Activated T-cell treated with anti-CD3 and anti-CD28 coated beads, Interleukin-2, amount 50 U/mL, for 72 hours (primary cell): ENCODE measurements at places on chromosomes 3 and 15. TPM values are rescaled to one million over a fixed set of nuclear protein-coding genes. Genes with fewer than 3 reads are reported as not detected.

DNA sequence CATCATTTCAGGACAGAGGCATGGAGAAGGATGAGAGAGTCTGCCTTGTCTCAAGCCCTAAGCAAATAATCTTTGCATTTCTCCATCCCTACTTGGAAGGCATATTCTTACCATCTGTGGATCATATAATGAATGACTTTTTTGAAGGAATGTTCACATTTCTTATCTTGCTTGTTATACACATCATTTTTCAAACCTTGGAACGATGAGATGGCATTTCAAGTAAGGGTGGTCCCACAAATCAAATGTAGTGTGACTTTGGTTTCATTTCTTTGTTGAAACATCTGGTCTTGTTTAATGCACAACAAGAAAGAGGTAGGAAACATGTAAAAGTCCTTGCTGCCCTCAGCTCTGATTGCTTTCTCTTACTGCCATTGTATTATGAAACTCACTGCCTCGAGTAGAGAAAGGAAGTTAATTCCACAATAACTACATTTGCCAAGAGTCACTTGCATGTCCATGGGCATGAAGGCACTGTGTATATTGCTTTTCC, 32.1 kb downstream of the RBMS3 start:
- DNase-seq = no peak

DNA sequence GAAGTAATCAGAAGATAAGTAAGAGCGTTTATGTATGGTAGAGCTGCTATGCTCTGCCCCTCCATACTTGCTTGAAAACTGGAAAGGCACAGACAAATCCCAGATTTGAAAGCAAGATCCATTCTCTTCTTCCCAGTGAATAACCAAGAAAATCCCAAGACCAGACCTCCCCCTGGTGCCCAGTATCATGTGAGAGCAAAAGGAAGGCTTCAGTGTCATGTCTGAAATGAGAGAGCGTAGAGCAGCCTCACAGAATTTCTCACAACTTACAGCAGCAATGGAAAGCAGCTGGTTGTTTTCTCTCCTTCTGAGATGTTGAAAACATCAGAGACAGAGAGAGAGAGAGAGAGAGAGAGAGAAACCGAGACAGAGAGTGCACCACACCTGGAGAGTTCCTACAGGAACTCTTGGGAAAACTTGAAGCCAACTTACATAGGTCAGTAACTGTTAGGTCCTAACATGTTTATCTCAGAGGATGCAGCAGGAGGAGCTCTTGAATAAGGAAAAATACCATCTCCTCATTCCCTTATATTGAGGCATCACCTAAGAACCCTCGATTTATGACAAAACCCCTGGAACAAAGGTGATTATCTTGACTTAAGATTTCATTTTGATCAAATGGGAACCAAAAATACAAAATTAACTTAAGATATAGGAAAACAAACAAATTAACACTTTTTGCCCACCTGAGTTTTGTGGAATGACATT, 273.3 kb downstream of the NSUN3 start:
- no peak for DNase-seq

DNA sequence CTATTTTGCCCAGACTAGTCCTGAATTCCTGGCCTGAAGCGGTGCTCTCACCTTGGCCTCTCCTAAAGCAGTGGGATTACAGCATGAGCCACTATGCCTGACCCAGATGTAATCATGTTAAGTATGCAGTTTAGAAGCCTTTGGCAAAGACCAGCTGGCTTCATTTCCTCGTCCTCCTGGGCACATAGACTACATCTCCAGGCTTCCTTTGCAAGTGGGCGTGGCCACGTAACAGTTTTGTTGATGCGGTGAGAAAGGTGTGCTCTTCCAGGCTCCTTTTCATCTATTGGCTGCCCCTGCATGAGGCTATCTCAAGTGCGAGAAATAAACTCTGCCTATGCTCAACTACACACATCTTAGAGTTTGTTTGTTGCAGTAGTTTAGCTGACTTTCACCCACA, 13.0 kb downstream of the SV2B start:
- DNase-seq = no peak

GRCh38 chr15:94509259-94509658, 277.9 kb downstream of the MCTP2 start:
- no peak for DNase-seq

DNA sequence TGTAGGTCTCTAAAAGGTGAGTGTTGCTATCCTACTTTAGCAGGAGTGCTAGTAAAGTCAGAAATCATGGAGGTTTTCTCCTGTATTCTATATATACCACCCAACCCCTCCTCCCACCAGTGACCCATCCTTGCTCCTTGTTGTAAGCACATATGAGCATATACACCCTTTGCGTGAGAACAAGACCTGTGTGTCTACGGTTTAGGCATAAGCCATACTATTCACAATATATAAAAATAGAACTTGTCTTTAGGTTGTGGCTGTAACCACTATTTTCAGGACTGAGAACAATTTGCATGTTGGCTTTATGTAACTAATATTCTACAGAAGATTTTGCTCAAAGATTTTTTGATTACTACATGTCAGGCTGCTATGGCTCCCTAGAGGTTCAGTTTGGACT, 59.1 kb upstream of the TOP2B start:
- no peak for DNase-seq

Gene IMPG2
- total RNA-seq = 0.82 TPM

Gene PP2D1
- total RNA-seq = not detected

Gene KNL1
- 34.1 TPM for total RNA-seq

- DNase-seq = no peak
Measured at GRCh38 chr3:143998266-143998665, 26.6 kb downstream of the DIPK2A start.

Gene SEMA3F
- not detected for total RNA-seq

GRCh38 chr3:24764236-24764915, 269.7 kb upstream of the THRB start:
- no peak for DNase-seq

DNA sequence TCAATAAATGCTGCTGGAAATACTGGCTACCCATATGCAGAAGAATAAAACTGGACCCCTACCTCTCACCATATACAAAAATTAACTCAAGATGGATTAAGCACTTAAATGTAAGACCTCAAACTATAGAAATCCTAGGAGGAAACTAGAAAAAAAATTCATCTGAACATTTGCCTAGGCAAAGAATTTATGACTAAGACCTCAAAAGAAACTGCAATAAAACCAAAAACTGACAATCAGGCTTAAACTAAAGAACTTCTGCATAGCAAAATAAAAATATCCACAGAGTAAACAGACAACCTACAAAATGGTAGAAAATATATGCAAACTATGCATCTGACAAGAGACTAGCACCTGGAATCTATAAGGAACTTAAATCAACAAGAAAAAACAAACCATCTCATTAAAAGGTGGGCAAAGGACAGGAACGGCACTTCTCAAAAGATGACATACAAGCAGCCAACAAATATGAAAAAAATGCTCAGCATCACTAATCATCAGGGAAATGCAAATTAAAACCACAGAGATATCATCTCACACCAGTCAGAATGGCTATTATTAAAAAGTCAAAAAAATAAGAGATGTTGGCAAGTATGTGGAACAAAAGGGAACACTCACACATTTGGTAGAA, 47.0 kb downstream of the MYO9A start:
- DNase-seq = no peak

Gene CLRN1
- not detected for total RNA-seq

GRCh38 chr15:64532521-64533315, 72.3 kb downstream of the ZNF609 start:
- peak; percentile 11 for DNase-seq

Gene TJP1
- 0.16 TPM for total RNA-seq

DNA sequence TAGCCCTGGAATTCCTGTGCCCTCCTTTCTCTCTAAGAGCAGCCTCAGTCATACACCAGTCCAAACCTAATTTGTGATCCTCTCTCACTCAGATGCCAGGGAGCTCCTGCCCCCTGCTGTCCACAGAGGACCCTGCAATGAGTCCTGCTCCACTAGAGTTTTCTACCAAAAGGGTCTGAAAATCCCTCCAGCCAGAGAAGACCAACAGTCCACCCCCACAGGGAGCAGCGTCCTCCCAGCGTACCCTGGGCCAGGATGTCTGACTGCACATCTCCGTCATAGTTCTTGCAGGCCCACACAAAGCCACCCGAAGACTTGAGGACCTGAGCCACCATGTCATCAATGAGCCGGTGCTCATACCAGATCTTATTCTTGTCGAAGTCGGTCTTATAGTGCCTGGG, 15.4 kb downstream of the IDH2 start:
- peak; percentile 66 for DNase-seq

- no peak for DNase-seq
Measured at GRCh38 chr3:186516646-186517045, 27.5 kb downstream of the CRYGS start.

Gene MKRN3
- total RNA-seq = 2.0 TPM

DNA sequence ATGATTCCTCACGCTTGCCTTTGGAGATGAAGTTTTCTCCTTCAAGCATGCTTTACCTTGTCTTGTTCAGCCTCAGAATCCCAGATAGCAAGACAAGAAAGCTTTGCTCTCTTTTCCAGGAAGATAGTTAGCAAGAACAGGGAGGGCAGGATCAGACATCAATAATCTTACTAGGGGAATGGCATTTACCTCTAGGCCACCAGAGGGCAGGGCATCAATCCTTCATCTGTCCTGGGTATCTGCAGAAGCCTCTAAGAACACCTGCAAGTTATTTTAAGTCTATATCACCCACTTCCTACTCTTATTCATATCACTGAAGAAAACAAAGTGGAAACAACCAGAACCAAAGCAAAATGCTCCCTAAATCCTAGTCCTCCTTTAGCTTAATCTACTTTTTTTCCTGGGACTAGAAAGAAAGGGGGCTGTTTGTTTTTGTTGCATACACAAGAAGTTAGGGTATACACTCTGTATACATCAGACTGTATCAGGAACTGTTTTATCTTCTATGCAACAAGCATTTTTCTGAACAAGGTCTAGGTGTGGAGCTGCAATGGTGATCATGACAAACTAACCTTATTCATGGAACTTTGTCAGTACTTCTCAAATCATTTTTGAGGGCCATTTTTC, 862.5 kb downstream of the CADM2 start:
- no peak for DNase-seq

DNA sequence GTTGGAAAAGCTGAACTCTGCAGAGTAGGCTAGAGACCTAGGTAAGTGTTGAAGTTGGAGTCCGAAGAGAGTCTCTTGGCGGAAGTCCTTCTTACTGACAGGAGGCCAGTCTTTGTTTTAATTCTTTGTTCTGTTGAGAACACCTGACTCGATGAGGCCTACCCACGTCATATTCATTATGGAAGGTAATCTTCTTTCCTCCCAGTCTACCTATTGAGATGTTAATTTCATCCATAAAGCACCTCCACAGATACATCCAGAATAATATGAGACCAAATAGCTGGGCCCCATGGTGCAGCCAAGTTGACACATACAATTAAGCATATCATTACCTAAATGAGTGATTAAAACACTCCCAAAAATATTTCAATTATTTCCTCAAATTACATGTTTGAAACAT, 515.5 kb downstream of the CADM2 start:
- DNase-seq = no peak

DNA sequence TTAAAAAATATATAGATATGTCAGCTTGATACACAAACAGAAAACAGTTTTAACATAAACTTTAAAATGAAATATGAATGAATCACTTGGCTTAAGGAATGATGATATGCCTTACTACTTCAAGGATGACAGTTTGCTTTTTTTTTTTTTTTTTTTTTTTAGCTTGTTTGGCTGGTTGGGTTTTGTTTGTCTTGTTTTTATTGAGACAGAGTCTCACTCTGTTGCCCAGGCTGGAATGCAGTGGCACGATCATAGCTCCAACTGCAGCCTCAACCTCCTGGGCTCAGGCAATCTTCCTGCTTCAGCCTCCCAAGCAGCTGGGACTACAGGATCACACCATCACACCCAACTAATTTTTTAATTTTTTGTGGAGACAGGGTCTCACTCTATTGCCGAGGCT, 14.5 kb downstream of the LRRC2 start:
- no peak for DNase-seq
